ENCODE measurements at places on chromosomes 2 and 18.

- no peak for DNase-seq
Measured at GRCh38 chr2:119317554-119317953, 49.1 kb downstream of the C2orf76 start.

GRCh38 chr2:24110660-24111303, 12.4 kb downstream of the PFN4 start:
- no peak for DNase-seq

GRCh38 chr2:136057023-136057801, 60.7 kb downstream of the CXCR4 start:
- DNase-seq, result no peak

GRCh38 chr2:63424329-63425078, 163.8 kb downstream of the WDPCP start:
- no peak for DNase-seq

DNA sequence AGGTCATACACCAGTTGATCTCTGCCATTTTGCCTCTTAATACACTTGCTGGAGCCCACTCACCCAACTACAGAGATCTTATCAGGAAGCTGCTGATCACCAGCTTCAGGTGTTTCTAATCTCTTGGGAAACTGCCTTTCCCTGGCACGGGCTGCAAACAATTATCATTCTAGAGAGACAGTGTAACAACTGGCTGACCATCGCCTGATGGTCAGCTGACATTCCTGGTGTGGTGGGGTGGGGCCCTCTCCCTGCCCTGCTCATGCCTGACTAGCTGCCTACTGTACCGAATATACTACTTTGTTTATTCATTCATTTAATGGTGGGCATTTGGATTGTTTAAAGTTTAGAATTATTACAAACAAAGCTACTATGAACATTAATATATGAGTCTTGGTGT, 311.5 kb downstream of the CBLN2 start:
- DNase-seq, result no peak

GRCh38 chr18:74476140-74476539, 19.0 kb upstream of the DIPK1C start:
- DNase-seq, result peak; percentile 35
